ENCODE measurements at places on chromosomes 12 and 14.

- DNase-seq = no peak
Measured at GRCh38 chr14:77641534-77642341, 25.3 kb upstream of the SPTLC2 start.

GRCh38 chr14:87255058-87255457, 737.9 kb downstream of the GALC start:
- DNase-seq = no peak

GRCh38 chr14:32472512-32473463, 143.7 kb downstream of the AKAP6 start:
- DNase-seq = peak; percentile 21

DNA sequence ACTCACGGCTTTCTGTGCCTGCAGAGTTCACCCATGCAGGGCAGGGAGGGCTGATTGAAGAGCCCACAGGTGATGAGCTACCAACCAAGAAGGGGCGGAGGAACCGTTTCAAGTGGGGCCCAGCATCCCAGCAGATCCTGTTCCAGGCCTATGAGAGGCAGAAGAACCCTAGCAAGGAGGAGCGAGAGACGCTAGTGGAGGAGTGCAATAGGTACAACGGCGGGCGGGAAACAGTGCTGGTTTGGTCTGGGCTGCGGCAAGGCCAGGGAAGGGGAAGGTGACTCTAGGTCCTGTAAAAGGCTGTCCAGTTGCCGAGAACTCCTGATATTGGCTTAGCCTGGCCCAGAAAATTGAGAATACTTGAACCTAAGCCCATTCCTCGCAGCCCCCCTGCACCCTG, 15.2 kb downstream of the HNF1A start:
- no peak for DNase-seq

GRCh38 chr12:52667509-52667908, 12.7 kb downstream of the KRT1 start:
- peak; percentile 24 for DNase-seq

DNA sequence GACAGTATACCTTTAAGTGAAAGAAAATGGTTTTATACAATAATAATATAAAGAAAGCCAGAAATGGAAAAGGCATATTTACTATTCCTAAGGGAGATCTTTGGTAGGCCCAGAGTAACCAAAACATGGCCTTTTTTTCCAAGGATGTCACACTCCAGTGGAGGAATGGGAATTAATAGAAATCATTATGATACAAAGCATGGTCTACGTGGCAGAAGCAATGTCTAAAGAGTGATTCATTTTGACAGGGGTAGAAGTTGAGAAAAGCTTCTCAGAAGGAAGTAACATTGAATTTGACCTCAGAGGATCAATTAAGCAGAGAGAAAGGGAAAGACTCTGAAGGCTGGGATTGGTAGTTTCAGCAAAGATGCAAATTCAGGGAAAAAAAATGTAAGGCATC, 208.6 kb downstream of the BTG1 start:
- no peak for DNase-seq

- no peak for DNase-seq
Measured at GRCh38 chr14:71202881-71203280, 295.6 kb downstream of the PCNX1 start.

DNA sequence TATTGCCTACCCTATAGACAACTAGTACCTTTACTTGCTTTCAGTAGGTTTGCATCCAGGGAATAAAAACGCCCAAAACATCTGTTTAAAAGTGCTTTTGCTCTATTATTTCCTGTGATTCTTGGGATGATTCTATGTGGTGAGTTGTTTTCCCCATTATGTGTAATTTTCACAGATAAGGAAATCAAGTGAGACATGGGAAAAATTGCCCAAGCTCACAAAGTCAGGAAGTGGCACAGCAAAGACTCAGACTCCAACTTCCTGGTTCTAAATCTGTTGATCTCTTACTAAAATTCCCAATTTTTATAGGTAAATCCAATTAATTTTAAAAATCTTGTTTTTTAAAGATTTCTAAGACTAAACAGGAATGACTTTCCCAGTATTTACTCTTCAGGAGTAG, 39.0 kb downstream of the NID2 start:
- DNase-seq = no peak

DNA sequence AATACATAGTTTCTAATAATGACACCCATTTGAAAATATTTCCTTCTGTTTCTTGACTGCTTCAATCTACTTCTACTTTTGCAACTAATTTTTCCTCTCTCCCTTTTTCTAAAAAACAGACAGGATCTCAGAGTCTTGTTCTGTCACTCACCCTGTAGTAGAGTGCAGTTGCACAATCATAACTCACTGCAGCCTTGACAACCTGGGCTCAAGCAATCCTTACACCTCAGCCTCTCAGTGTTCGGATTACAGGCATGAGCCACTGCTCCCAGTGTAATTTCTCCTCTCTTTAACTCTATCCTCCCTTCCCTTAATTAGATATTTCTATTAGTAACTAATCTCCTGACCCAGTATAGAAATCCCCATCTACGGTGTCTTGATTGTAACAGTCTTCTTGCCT, 45.4 kb downstream of the SENP1 start:
- no peak for DNase-seq

DNA sequence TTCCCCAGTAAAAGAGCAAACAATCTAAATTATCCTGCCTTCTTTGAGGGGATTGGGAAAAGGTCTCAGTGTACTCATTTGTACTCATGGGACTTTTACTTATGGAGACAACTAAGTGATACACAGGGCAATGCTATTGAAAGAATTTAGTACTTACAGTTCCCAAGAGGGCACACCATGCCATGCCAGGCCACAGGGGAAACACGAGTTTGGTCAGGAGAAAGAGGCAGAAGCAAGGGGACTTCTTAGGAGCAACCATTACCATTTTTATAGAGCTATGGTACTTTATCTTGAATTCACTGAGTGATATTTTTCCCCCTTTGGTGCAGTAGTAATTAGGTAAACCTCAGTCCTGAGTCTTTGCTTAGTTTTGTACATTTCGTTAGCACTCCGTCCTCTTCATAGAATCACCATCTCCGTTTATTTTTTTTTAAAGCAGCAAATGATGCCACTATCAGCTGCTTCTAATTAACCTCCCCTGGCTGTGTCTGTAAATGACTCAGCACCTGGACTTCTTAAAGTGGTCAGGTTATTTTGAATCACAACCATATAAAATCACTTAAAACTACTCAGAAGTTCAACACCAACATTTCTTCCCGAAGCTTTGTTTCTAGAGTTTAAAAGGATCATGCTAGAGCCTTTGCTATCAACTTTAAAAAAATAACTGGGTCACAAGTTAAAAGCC, 5.9 kb upstream of the WASHC3 start:
- DNase-seq = no peak

GRCh38 chr14:20866963-20867362, 24.2 kb upstream of the RNASE3 start:
- DNase-seq = no peak

DNA sequence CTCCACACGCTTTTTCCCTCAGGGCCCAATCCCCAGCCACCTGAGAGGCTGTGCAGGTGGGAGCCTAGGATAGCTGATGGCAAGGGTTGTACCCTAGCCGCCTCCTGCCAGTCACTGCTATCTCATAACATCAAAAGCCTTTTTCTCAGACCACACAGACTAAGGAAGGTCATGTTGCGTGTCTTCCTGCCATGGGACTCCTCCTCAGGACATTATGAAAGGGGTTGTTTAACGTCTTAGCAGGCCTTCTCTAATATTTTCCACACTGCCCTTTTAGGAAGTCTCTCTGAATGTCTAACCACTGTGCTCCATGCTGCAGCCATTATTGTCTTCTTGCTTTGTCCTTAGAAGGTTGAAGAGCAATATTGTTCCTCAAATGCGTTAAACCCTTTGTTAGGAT, 7.6 kb upstream of the SMUG1 start:
- no peak for DNase-seq

DNA sequence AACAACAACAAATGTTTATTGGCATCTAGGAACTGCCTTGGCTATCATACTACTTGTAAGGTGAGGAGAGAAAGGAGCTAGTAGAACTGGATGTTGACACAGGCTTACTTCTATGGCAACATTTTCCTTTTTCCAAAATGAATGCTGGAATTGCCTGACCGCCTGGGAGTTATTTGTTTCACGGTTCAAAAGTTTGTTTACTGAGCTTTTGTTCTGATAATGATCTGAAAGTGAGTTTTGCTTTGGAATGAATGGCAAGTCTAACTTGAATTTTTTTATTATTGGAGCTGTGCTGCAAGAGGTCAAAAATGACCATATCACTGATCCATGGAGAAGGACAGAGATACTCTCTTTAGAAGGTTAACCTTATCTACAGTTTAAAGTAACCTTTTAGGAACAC, 183.5 kb upstream of the CAND1 start:
- no peak for DNase-seq

- DNase-seq = no peak
Measured at GRCh38 chr12:113464852-113465719, 6.6 kb downstream of the LHX5 start.

GRCh38 chr12:75641031-75641780, 129.8 kb upstream of the KRR1 start:
- DNase-seq = peak; percentile 95

DNA sequence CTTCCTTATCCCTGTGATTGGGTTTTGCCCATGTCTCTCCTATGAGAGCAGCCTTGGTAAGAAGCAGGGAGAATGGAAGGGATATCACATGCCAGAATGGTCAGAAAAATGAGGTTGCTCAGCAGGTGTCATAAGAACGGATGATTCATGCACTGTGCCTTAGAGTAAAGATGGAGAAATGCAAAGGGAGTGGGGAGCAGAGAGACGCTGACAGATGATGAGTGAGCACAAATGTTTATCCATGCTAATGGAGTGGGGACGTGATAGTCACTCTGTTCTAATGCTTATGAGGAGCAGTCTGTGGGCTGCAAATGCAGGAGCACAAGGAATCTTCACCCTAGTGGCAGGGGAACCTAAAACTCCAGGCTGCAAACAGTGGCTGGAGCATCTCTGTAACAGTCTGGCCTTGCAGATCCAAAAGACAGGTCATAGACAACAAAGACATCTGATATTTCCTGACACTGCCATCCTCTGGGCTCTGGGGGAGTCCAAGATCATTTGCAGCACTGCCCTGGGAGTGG, 243.2 kb downstream of the CACNA1C start:
- no peak for DNase-seq

DNA sequence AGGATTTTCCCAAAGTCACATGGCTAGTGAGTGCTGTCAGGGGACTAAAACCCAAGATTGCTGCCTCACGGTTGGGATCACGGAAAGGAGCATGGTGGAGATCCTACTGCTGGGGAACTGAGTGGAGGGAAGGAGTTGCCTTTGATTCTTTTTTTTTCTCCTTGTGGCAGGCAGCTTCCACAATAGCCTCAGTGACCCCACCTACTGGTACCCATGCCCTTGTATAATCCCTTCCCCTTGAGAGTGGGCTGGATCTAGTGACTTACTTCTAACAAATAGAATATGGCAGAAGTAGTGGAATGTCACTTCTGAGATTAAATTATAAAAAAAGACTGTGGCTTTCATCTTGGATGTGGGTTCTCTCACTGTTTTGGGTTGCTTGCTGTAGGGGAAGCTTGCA, 135.7 kb downstream of the DICER1 start:
- DNase-seq = no peak

- DNase-seq = no peak
Measured at GRCh38 chr14:32826404-32827082, 112.1 kb upstream of the NPAS3 start.

DNA sequence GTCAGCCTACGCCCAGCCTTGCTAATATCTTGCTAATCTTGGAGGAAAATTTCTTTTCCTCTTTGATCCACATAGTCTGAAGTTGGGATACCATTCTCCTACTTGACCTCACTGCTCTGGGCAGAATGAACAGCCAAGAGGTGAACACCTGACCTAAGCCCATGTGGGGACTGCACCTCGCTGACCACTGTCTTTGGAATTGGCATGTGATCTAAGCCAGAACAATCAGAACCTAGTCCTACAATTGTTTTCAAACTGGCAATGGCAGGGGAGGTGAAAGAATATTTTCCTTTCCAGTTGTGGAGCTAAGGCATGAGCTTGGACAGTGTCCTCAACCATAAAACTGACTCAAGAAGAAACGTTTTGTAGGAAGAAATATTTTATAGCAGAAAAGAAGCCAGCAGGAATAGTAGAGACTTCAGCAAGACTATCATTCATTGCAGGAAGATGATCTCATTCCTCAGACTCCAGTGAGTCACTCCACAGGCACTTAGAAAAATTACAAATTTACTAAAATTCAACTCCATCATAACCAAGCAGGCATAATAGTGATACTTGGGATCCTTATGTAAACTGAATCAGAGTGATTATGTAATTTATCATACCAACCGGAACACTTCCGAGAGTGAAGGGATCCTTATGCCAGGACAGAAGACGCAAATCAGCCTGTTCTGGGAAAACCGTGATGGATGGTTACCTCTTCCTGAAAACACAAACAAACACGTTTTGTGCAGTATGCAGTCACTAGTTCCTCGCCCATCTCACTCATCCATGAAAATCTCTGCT, 14.7 kb downstream of the PTPRO start:
- DNase-seq = no peak

Data from SW480 (cell line).